ENCODE measurements at places on chromosomes 2 and 18.

DNA sequence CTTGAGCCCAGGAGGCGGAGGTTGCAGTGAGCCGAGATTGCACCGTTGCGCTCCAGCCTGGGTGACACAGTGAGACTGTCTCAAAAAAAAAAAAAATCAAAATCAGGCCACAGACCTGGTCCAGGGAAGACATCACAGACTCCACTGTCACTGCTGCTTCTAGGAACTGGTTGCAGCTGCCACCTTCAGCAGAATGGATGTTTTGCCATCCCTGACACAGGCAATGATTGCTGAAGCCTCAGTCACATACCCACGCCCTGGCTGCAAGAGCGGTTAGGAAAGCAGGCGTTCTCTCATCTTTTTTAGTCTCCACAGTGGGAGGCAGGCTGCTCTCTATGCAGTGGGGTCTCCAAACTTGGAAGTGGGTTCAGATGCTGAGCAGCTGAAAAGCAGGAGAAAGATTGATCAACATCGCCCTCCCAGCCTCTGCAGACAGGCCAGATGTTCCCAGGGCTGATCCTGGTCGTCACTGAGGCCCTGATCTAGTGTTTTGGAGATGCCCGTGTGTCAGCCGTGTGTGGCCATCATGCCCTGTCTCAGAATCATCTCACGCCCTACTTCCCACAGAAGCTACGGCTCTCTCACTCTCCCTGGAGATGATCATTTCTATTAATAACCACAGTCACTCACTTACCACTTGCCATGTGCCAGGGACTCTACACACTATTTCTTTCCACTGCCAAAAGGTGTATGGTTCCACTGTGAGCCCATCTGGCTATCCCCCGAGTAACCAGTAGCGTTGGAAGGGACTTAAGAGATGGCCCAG, 91.8 kb downstream of the PLB1 start:
- no peaks in the 10 kb centered on the region for H3K36me3 ChIP-seq
- no peak for DNase-seq
- H3K4me1 ChIP-seq: peaks cover 24% of the 10 kb centered on the region
- H3K4me3 ChIP-seq: no peak overlapping the region

GRCh38 chr18:22550861-22551260, 133.1 kb upstream of the CTAGE1 start:
- H3K4me1 ChIP-seq: no peaks in the 10 kb centered on the region
- H3K4me3 ChIP-seq: no peak overlapping the region
- no peaks in the 10 kb centered on the region for H3K36me3 ChIP-seq

- no peak for DNase-seq
- H3K4me1 ChIP-seq: no peaks in the 10 kb centered on the region
- no peaks in the 10 kb centered on the region for H3K36me3 ChIP-seq
- no peak overlapping the region for H3K4me3 ChIP-seq
- H3K27me3 ChIP-seq: no peaks in the 10 kb centered on the region
Measured at GRCh38 chr18:27520401-27520800, 335.3 kb upstream of the CHST9 start.

GRCh38 chr2:40049781-40050180, 270.7 kb upstream of the THUMPD2 start:
- DNase-seq: no peak
- H3K36me3 ChIP-seq: no peaks in the 10 kb centered on the region
- no peak overlapping the region for H3K4me3 ChIP-seq
- H3K27ac ChIP-seq: no peak overlapping the region
- H3K27me3 ChIP-seq: no peaks in the 10 kb centered on the region

DNA sequence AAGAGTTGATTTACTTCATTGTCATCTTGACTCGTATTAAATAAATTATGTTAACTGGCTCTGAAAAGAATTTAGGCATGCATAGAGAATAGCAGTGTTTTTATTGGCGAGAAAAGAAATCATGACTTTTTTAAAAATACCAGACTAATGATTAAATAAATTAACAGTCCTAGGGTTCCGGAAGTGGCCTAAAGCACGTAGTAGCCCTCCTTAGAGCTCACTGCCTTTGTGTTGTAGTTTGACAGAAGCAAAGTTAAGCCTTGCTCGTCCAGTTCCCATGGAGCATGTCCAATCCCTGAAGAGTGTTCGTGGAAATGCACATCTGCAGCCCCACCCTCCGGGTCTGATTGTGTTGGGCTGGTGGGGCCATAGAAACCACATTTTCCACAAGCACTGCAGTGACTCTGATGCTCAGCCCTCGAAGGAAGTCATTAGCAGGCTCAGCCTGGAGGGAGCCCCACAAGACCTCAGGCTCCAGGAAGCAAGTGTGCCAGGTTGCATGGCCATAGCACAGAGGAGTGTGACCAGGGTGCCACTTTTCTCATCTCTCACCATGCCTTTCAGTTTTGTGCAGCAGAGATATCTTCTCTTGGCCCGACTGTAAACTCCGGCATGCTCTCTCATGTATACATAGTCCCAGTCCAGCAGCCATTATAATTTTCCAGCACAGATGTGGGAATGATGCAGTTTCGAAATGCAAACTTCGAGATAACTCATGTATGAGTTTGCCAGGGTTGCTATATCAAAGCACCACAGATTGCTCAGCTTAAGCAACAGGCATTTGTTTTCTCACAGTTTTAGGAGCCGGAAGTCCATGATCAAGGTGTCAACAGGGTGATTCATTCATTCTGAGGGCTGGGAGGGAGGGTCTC, 188.6 kb upstream of the SH3BP4 start:
- DNase-seq: no peak
- no peaks in the 10 kb centered on the region for H3K4me1 ChIP-seq
- no peaks in the 10 kb centered on the region for H3K27me3 ChIP-seq
- no peak overlapping the region for H3K4me3 ChIP-seq

GRCh38 chr18:23703987-23704384, 14.7 kb downstream of the LAMA3 start:
- no peak overlapping the region for H3K27ac ChIP-seq
- no peaks in the 10 kb centered on the region for H3K27me3 ChIP-seq
- no peak for DNase-seq
- H3K36me3 ChIP-seq: no peaks in the 10 kb centered on the region

GRCh38 chr2:75428060-75428459, 132.7 kb downstream of the EVA1A start:
- no peak for DNase-seq
- H3K4me1 ChIP-seq: no peaks in the 10 kb centered on the region
- no peak overlapping the region for H3K27ac ChIP-seq
- no peaks in the 10 kb centered on the region for H3K36me3 ChIP-seq
- no peaks in the 10 kb centered on the region for H3K27me3 ChIP-seq

DNA sequence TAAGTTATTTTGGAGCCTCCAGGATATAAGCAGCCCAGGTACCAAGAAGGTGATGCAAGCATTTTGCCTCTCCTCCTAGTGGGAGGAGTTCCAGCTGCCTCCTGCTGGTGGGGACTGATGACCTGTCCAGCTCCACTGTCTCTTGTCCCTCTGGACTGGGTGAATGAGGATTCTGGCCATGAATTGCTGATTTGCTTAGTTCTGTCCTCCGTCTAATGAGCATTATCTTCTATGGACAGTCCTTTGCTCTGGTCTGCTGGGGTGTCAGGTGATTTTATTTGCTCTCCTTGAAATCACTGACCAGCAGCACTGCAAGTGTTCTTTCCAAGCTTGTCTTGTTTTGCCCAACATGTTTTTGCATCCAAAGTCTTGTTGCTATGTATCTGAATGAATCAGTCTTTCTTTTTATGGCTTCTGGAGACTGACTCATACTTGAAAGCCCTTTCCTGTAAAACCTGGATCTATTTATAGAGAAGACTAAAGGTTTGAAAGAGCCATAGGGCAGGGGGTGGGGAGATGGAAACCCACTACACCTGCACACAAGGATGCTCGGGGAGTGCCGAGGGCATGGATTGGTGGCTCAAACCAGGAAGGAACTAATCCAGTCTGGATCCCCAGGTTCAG, 40.5 kb upstream of the EFHD1 start:
- H3K4me3 ChIP-seq: no peak overlapping the region
- H3K27ac ChIP-seq: no peak overlapping the region
- no peaks in the 10 kb centered on the region for H3K4me1 ChIP-seq
- DNase-seq: no peak

DNA sequence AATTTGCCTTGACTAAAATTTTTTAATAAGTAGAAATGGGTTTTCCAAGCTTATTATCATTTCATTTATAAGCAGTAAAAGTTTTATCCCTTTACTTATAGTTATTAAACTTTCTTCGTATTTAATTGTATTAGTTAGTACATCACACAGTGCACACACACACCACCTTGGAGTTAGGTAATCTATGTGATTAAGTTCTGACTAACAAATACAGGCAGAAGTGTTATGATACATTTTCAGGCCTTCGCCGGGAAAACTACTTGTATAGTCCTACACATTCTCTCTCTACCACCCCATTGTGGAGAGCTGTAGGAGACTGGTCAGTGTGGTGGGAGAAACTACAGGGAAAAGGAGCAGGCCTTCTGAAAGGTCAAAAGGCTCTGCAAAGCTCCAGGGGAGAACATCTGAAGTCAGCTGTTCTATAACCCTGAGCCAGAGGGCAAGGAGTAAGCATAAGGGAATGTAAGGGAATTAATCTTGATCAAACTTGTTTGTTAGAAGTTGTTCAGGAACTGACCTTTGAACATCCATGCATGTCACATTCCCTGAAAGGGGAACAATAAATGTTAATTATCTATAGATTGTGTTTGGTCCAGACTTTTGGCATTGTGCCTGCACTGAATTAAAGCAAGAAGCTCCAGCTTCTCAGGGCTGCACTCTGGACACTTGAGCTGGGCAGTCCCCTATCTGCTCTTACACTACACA, 231.7 kb downstream of the FSIP2 start:
- H3K27me3 ChIP-seq: no peaks in the 10 kb centered on the region
- no peaks in the 10 kb centered on the region for H3K4me1 ChIP-seq
- H3K4me3 ChIP-seq: no peak overlapping the region
- no peaks in the 10 kb centered on the region for H3K36me3 ChIP-seq

- DNase-seq: no peak
- no peaks in the 10 kb centered on the region for H3K36me3 ChIP-seq
- H3K4me3 ChIP-seq: no peak overlapping the region
Measured at GRCh38 chr2:173359231-173359630, 4.6 kb downstream of the CDCA7 start.

DNA sequence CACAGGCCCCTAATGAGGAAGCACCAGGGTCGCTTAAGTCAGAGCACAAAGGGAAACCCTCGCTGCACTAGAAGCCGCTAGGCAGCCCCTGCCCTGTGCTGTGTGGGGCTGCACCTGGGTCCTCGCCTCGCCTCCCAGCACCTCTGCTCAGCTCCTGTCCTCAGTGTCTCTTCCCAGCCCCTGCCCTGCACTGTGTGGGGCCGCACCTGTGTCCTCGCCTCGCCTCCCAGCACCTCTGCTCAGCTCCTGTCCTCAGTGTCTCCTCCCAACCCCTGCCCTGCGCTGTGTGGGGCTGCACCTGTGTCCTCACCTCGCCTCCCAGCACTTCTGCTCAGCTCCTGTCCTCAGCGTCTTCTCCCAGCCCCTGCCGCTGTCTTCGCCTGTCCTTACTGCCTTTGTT, 342.8 kb downstream of the EIPR1 start:
- no peak for DNase-seq
- no peaks in the 10 kb centered on the region for H3K4me1 ChIP-seq
- H3K27ac ChIP-seq: no peak overlapping the region
- H3K36me3 ChIP-seq: no peaks in the 10 kb centered on the region
- H3K27me3 ChIP-seq: no peaks in the 10 kb centered on the region

- no peaks in the 10 kb centered on the region for H3K27me3 ChIP-seq
- H3K4me1 ChIP-seq: no peaks in the 10 kb centered on the region
- no peak overlapping the region for H3K27ac ChIP-seq
Measured at GRCh38 chr2:208570066-208570465, 163.5 kb downstream of the PTH2R start.

- H3K4me3 ChIP-seq: no peak overlapping the region
- no peak for DNase-seq
- H3K4me1 ChIP-seq: no peaks in the 10 kb centered on the region
- no peaks in the 10 kb centered on the region for H3K36me3 ChIP-seq
- H3K27me3 ChIP-seq: peaks cover 5% of the 10 kb centered on the region
Measured at GRCh38 chr2:85810371-85811179, 56.8 kb downstream of the ATOH8 start.

- H3K27ac ChIP-seq: no peak overlapping the region
- H3K4me3 ChIP-seq: no peak overlapping the region
- H3K36me3 ChIP-seq: no peaks in the 10 kb centered on the region
- no peak for DNase-seq
- no peaks in the 10 kb centered on the region for H3K27me3 ChIP-seq
Measured at GRCh38 chr2:38925982-38926381, 36.3 kb downstream of the ARHGEF33 start.

DNA sequence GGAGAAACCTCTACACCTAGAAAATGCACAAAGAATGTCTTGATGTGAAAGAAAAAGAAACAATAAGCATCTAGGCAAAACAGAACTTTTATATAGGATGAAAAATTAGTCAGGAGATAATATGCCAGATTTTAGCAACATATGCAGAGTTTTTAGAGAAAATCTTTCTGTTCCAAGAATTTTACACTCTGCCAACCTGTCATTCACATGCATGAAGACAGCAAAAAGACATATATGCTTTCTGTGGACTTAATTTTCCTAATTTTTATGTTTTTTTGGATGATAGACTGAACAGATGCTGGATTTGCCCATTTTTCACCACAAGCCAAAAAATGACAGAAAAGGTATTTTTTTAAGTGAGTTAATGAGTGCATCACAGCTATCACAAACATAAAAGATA, 637.3 kb downstream of the TRIB2 start:
- no peaks in the 10 kb centered on the region for H3K4me1 ChIP-seq
- DNase-seq: no peak
- no peak overlapping the region for H3K4me3 ChIP-seq
- no peaks in the 10 kb centered on the region for H3K36me3 ChIP-seq
- no peaks in the 10 kb centered on the region for H3K27me3 ChIP-seq

DNA sequence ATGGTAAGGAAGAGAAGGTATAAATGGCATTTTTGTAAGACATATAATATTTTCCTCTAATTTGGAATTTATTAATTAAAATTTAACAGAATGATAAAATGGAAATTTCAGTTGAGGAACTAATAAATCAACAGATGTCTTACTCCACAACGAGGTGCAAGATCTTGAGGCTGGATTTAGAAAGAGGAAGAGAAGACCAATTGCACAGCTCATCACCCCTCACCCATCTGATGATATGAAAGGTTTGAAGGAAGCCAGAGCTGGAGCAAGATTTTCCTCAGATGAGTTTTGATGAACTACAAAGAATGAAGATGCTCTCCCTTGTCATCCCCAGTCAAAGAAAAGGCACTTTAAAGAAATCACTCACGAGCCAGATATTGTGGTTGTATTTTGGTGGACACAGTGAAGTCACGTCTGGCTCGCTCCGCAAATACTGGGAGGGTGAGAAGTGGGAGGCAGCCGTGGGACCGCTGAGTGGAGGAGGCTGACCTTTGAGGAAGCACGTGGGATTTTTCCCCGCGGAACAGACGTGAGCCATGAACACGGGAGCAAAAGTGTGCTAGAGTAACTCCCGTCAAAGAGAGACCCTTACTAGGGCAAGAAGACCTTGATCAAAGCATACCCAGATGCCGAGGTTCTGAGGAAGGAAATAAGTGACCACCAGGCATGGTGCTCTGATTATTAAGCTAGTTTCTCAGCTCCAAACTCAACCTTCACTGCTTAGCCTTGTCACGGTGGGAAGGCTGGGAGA, 511.4 kb downstream of the RNF144A start:
- no peak for DNase-seq
- peaks cover 7% of the 10 kb centered on the region for H3K4me1 ChIP-seq
- no peak overlapping the region for H3K27ac ChIP-seq
- no peak overlapping the region for H3K4me3 ChIP-seq
- no peaks in the 10 kb centered on the region for H3K36me3 ChIP-seq

Measured in effector memory CD4-positive, alpha-beta T cell (primary cell).